ENCODE measurements at places on chromosomes 2 and 18. TPM values are rescaled to one million over a fixed set of nuclear protein-coding genes. Genes with fewer than 3 reads are reported as not detected.

The CFAP65 gene
- total RNA-seq: not detected

The RTKN gene
- 0.39 TPM for total RNA-seq

The CDH2 gene
- not detected for total RNA-seq

DNA sequence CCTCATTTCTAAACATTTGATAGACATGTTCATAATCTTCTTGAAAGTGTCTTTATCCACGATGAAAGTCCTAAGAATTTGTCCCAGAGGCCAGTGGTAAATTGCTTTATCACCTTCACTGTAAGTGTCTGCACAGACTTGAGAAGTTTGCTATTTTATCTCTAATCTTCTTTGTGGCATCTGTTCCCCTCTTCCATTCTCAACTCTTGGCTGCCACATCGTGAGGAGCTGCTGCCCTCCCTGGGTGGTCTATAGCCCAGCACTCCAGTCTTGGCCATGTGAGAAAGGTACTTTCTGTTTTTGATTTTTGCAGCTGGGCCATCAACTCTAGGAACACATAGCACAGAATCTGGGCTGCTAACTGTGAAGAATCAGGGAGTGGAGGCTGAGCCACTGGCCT lies 45.5 kb downstream of the SLC14A2 start:
- DNase-seq: no peak

DNA sequence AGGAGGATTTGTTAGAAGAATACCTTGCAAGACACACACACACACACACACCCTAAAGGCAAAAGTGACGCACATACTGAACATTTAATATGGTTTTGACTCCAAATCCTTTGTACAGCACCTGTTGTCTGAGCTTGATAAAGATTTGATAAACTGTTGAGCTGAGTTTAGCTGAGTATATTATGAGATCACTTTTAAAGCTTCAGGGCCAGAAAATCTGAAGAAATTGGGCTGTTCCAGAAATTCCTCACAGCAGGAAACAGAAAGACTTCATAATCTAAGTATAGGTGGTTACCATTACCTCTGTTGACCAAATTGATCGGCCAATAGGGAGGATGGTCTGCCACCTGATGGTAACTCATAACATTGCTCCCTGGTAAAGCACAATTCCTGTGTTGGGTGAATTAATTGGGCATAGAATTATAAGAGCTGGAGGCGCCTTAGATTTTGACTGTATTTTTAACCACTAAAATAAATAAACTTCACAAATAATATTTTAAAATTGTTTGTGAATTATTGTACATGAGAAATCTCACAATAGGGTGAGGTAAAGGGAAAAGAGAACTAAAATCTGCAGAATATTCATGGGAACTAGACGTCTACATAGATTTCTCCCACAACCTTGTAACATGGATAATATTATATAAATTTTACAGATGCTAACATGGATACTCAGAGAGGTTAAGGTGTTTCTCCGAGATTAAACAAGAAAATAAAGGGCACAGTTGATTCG lies 21.8 kb upstream of the RPIA start:
- no peak for DNase-seq

DNA sequence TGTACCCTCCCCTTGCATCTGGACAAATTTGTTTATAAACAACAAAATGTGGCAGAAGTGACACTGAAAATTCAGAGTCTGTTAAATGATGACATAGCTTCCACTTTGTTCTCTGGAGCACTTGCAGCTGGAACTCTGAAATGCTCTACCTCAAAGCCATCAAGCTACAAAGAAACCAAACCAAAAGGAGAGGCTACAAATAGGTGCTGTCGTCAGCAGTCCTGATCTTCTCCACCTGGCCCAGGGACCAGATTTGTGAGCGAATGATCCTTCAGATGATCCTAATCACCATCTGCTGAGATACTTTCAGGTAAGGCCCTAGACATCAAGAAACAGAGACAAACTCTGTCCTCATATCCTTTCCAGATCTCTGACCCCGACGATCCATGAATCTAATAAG lies 27.9 kb upstream of the PAIP2B start:
- no peak for DNase-seq

DNA sequence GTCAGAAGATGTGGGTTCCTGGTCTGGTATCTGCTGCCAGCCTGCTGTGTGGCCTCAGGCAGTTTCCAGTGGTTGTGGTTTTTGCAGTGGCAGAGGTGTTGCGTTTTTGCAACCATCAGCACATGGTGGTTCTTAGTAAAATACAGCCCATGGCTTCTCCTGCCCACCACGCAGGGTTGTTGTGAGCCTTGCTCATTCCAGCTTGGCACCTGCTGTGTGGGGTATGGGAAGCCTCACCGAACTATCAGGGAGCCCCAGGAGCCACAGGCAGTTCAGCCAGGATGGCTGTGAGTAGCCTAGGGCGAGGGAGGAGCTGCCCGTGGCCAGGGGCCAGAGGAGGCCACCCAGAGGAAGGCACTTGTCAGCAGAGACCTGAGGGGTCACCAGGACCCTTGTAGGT lies 9.8 kb downstream of the ARID5A start:
- no peak for DNase-seq

GRCh38 chr2:105772362-105772761 lies 27.6 kb downstream of the NCK2 start:
- no peak for DNase-seq

DNA sequence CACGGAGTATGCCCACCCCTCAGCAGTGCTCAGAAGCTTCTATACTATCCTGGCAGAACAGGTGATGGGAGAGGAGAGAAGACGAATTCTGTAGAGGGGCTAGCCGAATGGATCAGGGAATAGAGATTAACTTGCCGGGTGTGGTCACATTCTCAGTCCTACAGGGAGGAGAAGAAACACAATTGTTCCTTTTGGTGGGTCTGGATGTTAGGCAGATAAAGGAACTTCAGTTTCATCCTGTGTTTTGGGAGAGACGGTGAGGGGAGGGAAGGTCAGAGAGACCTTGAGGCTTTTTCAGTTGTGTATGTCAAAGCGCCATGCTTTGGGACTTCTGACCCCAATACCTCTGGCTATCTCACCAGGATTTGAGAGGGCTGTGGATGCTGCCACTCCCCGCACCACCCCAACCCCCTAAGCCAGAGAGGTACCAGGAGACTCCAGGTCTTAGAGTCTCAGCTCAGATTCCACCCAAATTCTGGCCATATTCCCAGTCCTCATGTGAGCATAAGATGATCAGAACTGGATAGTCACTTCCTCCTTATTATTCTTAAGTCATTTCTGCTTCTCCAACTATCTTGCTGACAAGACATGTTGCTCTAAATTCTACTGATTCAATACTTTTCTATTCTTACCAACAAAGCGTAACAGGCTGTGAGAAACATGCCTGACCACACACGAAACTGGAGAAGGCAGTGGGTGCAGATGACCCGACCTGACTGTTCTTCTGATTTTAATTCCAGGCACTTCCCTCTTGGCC lies 2.3 kb upstream of the TMEM37 start:
- no peak for DNase-seq

- no peak for DNase-seq
Measured at GRCh38 chr2:64493788-64494187, 30.3 kb upstream of the AFTPH start.

The GULP1 gene
- total RNA-seq: not detected

- no peak for DNase-seq
Measured at GRCh38 chr2:173588931-173589369, 234.3 kb downstream of the CDCA7 start.
